ENCODE measurements at places on chromosomes 11 and 22. TPM values are rescaled to one million over a fixed set of nuclear protein-coding genes. Genes with fewer than 3 reads are reported as not detected.

GRCh38 chr11:17991783-17992433 is 20.9 kb downstream of the SERGEF start:
- peak; percentile 32 for DNase-seq

- no peak for DNase-seq
Measured at GRCh38 chr11:86099874-86100273, 31.0 kb upstream of the PICALM start.

DNA sequence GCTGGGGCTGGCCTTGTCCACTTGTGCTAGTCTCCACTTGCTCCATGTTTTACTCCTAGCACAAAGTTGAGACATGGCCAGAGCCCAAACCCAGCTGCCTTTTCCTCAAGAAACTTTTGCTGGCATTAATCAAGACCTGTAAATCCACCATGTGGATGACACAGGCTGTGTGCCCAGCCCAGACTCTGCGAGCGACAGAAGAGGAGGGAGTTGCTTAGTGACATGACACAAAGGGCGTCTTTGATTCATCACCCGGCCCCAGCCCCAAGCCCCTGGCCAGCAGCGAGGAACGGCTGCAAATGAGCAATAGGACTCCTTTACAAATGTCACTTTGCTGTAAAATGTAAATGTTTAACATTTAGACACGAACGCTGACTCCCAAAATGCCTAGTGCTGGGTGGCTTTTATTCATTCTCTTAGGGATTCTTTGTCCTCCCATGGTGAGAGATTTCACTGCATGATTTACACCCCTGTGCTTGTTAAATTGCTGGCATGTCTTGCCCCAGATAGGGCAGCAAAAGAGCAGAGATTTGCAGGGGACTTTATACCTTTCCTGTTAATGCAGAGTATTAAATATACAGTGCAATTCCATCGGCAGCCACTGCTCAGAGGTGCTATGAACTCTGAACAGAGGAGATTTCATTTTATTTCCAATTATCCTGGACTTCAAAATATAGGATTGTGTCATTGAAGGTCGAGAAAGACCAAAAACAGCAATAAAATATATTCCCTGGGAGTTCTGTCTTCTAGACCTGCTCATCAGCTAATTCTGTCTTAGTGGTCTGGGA is 263.6 kb upstream of the NCAM1 start:
- DNase-seq = no peak

DNA sequence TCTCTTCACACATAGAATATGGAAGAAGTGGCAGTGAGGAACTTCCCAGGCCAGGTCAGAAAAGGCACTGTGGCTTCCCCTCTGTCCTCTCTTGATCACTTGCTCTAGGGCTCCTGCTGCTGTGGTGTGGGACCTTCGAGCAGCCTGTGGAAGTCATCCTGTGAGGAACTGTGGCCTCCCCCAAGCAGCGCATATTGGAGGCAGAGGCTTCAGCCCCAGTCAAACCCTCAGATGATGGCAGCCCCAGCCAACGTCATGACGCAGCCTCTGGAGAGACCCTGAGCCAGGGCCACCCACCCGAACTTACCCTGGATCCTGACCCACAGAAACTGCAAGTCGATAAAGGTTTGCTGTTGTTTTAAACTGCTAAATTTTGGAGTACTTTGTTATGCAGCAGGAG is 444.9 kb downstream of the TBC1D22A start:
- DNase-seq = no peak

DNA sequence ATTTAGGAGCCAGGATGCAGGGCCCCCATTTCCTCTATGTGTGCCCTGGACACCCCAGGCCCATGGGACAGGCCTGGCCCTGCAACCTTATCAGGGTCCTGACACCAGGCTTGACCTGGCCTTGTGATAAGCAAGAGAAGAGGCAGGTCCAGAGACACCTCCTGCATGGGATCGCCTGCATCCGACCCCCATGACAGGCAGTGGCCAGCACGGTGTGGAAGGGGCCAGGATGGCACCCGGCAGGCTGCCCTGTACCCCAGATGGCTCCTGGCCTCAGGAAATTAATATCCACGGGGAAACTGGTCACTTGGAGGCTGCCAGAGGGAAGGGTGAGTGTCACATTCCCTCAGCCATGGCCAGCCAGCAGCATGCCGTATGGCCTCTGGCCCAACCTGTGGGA is 6.8 kb downstream of the KRTAP5-9 start:
- DNase-seq = no peak

DNA sequence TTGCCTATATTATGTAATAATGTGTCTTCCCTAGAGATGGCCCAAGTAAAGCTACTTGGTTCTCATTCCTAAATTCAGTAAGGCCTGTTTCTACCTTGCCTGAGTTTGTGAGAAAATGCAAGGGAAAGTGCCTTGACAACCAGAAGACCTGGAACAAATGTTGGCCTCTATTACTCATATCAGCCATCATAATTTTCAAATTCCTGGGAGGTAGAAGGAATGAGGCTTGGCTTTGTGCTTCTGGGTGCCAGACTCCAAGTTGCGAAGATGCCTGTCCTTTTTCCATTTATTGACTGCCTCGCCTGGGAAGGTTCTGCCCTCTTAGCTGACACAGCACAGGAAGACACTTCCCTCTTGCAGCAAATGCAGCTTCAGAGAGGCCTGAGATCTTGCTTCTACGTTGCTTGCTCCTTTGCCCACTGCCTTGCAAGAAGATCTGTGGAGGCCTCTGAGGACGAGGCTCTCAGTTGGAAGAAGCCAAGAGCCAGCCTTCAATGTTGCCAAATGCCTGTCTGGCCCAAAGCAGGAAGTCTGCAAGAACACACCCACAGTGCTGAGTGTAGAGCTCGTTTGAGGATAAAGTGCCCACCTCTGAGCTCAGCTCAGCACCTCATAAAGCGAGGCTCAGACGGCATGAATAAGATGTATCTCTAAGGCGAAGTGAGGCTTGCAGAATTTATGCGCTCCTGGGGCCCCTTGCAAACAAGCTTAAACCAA is 120.1 kb downstream of the GALNT18 start:
- DNase-seq = no peak

DNA sequence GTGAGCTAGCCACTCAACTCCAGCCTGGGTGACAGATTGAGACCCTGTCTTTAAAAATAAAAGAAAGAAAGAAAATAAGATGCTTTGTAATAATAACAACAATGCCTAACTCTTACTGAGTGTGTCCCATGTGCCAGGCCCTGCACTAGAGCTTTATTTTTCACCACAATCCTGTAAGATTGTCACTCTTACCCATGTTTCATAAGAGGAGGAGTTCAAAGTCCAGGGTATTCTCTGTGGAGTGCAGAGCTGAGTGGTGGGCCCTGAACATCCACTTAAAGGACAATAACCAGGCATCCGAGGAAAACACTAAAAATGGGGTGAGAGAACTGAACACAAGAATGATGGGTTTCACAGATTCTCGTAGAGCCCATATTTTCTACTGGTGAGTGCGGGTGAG is 925 bp upstream of the C11orf52 start:
- DNase-seq = no peak

- peak; percentile 72 for DNase-seq
Measured at GRCh38 chr22:50530877-50531545, 1.2 kb upstream of the TYMP start.

DNA sequence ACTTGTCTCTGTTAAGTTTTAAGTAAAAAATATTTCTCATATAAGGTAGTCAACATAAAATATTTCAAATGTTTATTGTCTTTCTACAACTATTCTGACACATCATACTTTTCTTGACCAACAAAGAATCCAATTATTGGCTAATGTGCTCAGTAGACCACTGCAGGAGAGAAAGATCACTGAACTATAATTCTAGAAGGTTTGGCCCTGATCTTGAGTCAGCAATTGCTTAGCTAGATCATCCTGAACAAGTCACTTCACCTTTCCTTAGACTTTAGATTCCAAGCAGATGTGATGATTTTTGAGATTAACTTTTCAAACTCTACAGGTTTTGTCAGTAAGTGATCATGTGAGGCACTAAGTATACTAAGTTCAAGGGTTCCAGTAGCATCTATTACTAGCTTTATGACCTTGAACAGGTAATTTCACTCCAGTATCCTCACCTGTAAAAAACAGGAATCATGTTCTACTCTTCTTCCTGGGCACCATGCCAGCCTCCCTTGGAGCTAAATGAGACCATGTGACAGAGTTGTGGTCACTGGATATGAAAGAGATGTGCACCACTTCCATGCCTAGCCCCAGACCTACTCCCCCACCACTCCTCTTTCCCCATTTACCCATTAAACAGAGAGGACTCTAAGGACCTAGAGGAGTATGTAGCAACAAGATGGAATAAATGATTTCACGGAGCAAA is 17.3 kb downstream of the PGM2L1 start:
- no peak for DNase-seq

- no peak for DNase-seq
Measured at GRCh38 chr11:65651589-65652510, 10.9 kb downstream of the RELA start.

DNA sequence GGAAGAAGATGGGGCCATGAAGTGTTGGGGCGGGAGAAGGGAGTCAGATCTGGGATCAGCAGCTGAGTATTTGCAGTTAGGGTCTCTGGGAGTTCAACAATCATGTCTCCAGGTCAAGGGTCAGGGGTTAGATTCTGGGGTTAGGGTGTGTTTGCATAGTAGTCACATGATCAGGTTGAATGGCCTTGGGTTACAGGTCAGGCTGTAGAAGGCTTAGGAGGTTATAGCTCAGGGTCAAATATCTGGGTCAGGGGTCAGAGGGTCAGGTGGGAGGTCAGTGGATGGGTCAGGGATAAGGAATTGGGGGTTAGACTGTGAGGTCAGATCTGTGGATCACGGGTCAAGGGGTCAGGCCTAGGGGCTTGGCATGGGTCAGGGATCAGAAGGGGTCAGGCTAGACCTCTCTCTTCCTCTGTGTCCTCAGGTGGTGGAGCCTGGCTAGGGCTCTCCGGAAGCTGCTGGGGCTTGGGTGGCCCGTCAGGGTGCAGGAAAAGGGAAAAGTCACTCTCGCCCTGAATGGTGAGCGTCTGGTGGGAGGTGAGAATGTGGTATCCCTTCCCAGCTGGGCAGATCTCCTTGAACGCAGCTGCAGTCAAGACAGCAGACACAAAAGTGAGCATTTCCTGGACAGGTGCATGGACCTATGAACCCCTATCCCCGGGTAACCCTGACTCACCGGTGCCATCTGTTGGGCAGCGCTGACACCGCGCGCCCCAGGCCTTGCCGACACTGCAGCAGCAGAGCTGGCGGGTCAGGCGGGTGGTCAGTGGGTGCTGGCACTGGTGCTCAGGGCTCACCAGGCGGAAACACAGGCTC is 6.4 kb downstream of the LTBP3 start:
- DNase-seq = peak; percentile 62

Gene CSNK2A3
- 1.1 TPM for total RNA-seq

Gene CASP5
- total RNA-seq = not detected

Gene OVCH2
- not detected for total RNA-seq

Gene RFPL2
- not detected for total RNA-seq

Gene GDPD4
- total RNA-seq = not detected

Measured in activated T-cell treated with anti-CD3 and anti-CD28 coated beads, Interleukin-2, amount 50 U/mL, for 4 hours (primary cell).